Activated B cell treated with CpG ODN at 0.5 μM for 24 hours (primary cell): ENCODE measurements at places on chromosomes 11 and 22. TPM values are rescaled to one million over a fixed set of nuclear protein-coding genes. Genes with fewer than 3 reads are reported as not detected.

- peaks cover 29% of the 10 kb centered on the region for H3K4me1 ChIP-seq
- peaks cover 88% of the 10 kb centered on the region for H3K36me3 ChIP-seq
- H3K27ac ChIP-seq: peak overlapping the region; percentile 46
- H3K4me3 ChIP-seq: no peak overlapping the region
Observed at GRCh38 chr22:46797355-46797754, 34.9 kb downstream of the TBC1D22A start.

DNA sequence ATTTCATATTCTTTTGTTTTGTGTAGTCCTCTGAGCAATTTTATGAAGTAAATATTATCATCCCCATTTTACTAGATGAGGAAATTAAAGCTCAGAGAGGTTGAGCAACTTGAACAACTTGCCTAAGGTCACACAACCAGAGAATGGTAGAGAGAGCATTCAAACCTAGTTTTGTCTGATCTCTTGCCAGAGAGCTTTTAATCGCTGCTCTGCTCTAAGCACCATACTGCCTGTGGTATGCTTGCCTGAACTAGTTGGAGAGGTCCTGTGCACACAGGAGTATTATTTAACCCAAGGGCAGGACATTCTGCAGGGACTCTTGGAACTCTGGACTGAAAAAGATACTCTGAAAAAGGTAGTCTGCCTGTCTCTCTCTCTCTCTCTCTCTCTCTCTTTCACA lies 38.5 kb downstream of the TRAF6 start:
- H3K27me3 ChIP-seq: no peaks in the 10 kb centered on the region
- no peaks in the 10 kb centered on the region for H3K4me1 ChIP-seq
- H3K27ac ChIP-seq: no peak overlapping the region

DNA sequence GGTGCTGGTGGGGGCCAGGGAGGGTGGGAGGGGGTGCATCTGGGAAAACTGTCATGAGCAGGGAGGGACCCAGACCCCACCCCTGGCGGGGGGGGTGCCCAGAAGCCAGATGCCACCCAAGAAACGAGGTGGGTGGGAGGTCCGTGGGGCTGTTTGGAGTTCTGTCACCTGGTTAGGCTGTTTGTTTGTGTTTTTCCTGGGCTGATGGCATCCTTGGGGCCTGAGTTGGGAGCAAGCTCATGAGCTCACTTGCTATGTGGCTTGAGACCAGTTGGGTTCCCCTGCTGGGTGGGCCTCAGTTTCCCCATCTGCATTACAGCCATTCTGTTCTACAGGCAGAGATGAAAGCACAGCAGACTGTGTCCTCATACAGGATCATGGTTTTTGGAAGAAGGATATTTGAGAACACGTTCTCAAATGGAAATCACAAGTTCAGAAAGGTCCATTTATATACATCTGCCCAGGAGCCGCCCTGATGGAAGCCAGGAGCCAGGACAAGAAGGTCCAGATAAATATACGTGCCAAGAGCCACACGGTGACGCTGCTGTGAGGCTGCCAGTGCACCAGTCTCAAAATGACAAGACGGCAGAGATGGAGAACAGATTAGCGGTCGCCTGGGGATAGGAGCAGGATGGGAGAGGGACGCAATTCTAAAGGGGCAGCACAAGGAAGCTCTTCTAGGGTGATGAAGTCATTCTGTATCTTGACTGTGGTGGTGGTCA lies 312.9 kb downstream of the MN1 start:
- H3K36me3 ChIP-seq: no peaks in the 10 kb centered on the region
- H3K4me1 ChIP-seq: no peaks in the 10 kb centered on the region
- H3K4me3 ChIP-seq: no peak overlapping the region
- H3K27me3 ChIP-seq: peaks cover 3% of the 10 kb centered on the region

DNA sequence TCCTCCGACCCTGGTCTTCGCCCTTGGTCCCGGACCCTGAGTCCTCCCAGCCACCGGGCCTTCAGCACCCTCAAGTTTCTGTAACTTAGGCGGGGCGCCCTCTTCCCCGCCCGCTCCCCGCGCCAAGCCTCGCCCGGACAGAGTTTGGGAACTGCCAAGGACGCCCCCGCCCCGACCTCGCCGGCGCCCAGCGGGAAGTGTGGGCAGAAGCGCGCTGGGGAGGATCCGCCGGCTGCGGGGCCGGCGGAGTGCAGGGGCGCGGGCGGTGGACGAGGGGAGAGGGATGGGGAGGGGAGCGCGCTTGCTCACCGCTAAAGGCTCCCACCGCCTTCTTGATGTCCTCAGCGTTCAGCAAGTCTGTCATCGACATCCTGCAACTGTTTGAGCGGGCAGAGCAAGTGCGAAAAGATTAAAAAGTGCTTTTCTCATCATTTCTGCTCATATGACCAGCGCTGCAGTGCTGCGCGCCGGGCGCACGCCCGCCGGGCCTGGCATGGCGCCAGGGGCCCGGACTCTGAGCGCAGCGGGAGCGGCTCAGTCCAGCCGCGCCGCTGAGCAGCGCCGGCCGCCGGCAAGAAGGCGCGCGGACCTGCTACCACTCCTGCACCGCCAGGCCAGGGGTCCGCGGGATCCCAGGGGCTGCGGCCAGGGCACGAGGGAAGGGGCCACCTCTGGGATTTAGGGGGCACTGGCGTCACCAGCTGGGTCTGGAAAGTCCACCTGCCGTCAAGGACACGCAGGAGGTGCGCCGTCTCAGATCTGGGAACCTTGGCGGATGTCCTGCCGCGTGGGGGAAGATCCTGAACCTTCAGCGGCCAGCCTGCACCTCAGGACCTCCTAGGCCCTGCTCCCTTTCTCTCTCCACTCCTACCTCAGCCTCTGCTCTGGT lies at the start of gene PVALB:
Gene PVALB (minus strand): TSS at position 400 of the 889 bp plus-strand sequence. CDS start 30 bp downstream, at position 370.
- H3K27ac ChIP-seq: no peak within 1 kb of the TSS
- H3K36me3 ChIP-seq: no peaks in the 10 kb centered on the region
- H3K4me3 ChIP-seq: no peak within 1 kb of the TSS

DNA sequence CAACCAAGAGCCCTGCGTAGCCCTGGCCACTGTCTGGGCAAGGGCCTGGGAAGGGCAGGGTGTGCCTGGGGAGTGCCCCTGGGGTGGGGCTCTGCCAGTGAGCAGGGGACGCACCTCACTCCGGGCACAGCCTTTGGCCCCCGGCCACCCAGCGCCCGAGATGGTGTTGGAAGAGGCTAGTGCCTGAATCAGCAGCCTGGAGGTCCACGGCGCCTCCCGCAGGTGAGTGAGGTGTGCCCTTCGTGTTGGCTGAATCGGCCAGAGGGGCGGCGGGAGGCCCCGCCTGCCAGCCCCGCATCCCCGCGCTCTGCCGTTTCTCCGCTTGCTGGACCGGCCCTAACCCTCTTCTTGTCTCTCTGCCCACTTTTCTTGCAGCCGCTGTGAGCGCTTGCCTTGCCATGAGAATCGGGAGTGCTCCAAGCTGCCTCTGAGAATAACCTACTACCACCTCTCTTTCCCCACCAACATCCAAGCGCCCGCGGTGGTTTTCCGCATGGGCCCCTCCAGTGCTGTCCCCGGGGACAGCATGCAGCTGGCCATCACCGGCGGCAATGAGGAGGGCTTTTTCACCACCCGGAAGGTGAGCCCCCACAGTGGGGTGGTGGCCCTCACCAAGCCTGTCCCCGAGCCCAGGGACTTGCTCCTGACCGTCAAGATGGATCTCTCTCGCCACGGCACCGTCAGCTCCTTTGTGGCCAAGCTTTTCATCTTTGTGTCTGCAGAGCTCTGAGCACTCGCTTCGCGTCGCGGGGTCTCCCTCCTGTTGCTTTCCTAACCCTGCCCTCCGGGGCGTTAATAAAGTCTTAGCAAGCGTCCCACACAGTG lies 60.1 kb downstream of the FBLN1 start:
- H3K36me3 ChIP-seq: no peaks in the 10 kb centered on the region
- DNase-seq: no peak
- H3K27ac ChIP-seq: no peak overlapping the region
- no peak overlapping the region for H3K4me3 ChIP-seq

GRCh38 chr11:127737499-127737898 lies 736.9 kb upstream of the KIRREL3 start:
- no peak overlapping the region for H3K27ac ChIP-seq
- H3K4me3 ChIP-seq: no peak overlapping the region
- H3K27me3 ChIP-seq: no peaks in the 10 kb centered on the region
- DNase-seq: no peak

GRCh38 chr11:7592711-7593110 lies 78.9 kb downstream of the PPFIBP2 start:
- no peaks in the 10 kb centered on the region for H3K27me3 ChIP-seq
- peaks cover 16% of the 10 kb centered on the region for H3K4me1 ChIP-seq
- no peak overlapping the region for H3K4me3 ChIP-seq
- H3K27ac ChIP-seq: no peak overlapping the region
- no peak for DNase-seq

DNA sequence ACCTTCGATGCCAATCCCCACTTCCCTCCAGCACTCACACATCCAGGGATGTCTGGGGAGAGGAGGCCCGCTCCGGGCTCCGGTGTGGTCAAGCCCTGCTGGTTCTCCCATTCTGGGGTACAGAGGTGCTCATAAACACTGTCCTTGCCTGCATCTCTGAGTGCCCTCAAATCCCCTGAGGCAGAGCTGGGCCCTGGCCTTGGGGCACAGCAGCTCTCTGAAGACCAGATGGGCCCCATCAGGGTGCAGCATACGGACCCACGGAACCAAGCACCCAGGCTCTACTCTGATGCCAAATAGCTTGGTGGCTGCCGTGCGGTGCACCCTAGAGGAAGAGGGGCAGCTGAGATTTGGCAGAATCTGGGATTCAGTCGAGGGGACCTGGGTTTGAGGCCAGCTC lies 35.7 kb upstream of the NNMT start:
- H3K27me3 ChIP-seq: no peaks in the 10 kb centered on the region
- H3K36me3 ChIP-seq: no peaks in the 10 kb centered on the region
- DNase-seq: no peak
- no peak overlapping the region for H3K4me3 ChIP-seq
- peaks cover 31% of the 10 kb centered on the region for H3K4me1 ChIP-seq

GRCh38 chr22:26589845-26590736 lies at the start of gene TPST2:
TPST2 (minus strand) TSS chr22:26590132; CDS start chr22:26541630, 48,502 bp downstream.
- H3K27me3 ChIP-seq: no peaks in the 10 kb centered on the region
- H3K4me1 ChIP-seq: peaks cover 39% of the 10 kb centered on the region
- peak within 1 kb of the TSS; percentile 87 for H3K4me3 ChIP-seq
- no peaks in the 10 kb centered on the region for H3K36me3 ChIP-seq

GRCh38 chr22:36455571-36456463 lies 25.6 kb downstream of the TXN2 start:
- peaks cover 49% of the 10 kb centered on the region for H3K4me1 ChIP-seq
- peak overlapping the region; percentile 67 for H3K4me3 ChIP-seq
- no peaks in the 10 kb centered on the region for H3K27me3 ChIP-seq
- H3K36me3 ChIP-seq: no peaks in the 10 kb centered on the region

SLC37A2 gene
- total RNA-seq: 21.3 and 27.5 TPM in 2 replicates

NLRP10 gene
- not detected in 2 replicates for total RNA-seq

NDUFS8 gene
- total RNA-seq: 93.7 and 101 TPM in 2 replicates
